ENCODE measurements at places on chromosomes 6 and 20.

DNA sequence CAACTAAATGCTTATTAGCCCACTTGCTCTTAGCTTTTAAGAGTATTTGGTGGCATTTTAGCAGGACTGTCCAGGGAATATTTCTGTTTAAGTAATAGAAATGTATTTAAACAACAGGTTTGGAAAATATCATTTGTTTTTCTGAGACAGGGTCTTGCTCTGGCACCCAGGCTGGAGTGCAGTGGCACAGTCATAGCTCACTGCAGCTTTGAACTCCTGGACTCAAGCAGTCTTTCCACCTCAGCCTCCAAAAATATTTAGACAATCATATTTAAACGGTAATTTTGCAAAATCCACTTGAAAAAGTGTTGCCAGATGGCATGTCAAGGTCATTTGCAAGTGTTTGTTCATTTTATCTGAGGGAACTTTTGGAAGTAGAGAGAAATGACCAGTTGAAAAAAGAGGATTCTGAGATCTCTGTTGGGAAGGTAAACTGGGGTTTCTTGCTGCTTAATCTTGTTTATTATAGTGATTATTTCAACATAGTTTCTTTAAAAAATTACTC lies 25.0 kb downstream of the AKAP7 start:
- DNase-seq: no peak

DNA sequence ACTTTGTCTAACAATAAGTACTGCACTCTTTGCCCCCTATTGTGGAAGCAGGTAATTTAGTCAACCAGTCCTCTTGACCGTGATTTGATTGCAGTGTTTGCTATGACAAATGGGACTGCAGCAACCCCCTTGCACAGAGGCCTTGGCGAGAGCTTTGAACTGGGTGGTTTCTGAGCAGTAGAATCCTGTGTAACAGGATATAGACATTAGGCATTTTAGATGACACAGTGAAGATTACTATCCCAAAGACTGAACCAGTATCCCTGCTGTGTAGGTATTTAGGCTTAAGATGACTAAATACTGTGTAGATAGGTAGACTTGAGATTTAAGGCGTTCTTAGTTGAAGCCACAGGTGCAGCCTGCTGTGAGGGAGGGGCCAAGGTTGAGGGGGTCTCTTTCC lies 9.9 kb downstream of the DNMT3B start:
- DNase-seq: no peak

- no peak for DNase-seq
These were observed 273.3 kb upstream of the IRAK1BP1 start for GRCh38 chr6:78593898-78594667.

GRCh38 chr6:85917522-85917921 lies 274.8 kb upstream of the SYNCRIP start:
- DNase-seq: no peak

- no peak for DNase-seq
These were observed at the start of gene ADA for GRCh38 chr20:44651684-44652423. Gene ADA (minus strand): TSS chr20:44651699. CDS start chr20:44651607, 92 bp downstream.

DNA sequence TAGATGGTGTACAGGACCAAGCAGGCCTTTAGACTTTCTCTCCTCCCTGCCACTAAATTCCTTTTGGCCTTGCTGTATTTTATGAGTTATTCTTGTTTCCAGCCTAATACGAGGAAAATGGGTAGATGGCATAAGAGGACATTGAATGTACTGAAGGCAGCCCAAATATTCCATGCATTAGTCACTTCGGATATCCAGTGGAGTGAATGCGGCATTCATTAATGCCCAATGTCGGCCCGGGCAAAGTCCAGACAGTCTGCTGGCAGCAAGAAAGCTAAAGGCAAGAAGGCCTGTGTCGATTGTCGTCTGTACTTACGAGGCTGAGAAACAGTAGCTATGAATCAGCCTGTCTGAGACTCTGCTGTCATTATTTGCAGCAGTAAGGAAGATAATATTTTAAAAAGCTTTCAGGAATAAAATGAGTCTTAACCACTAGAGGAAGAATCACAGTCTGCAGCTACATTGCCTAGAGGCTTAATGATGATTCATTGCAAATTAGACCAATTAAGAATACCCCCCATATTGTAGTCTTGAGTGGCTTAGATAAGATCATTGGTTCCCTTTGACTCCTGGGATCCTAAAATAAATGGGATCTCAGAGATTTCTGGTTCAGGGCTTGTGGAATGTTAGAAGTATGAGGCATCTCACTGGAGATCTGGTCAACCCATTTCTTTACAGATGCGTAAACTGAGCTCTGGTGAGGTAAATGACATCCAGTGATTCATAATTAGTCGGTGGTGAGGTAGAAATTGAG lies 534.1 kb upstream of the JAG1 start:
- DNase-seq: peak; percentile 94

- DNase-seq: no peak
These were observed 2.1 kb downstream of the FKBP1C start for GRCh38 chr6:63213325-63213724.
